Inflammatory macrophage treated with lipopolysaccharide for 1 hour (primary cell): ENCODE measurements at places on chromosomes 4 and X.
A peak's percentile ranks its signal among the peaks of the same experiment; 100 is the strongest.

- DNase-seq = peak; percentile 80
Observed at GRCh38 chrX:129772796-129773431, 6.8 kb upstream of the SASH3 start.

DNA sequence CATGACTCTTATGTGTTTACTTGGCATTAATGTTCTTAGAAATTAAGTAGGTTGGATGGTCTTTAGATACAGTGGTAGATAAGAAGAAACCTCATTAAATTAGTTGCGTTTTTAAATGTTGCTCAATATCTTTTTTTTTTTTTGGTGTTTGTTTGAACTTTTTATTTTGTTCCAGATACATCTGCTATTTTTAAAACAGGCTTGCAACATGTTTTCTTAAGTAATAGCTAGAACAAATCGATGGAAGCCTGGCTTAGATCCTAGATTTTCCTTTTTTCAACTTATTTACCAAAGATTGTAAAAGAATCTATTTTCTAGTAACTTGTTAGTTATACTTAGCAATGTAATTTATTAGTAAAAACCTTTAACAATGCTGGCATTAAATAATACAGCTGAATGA, 9.3 kb downstream of the CNKSR2 start:
- DNase-seq = no peak

DNA sequence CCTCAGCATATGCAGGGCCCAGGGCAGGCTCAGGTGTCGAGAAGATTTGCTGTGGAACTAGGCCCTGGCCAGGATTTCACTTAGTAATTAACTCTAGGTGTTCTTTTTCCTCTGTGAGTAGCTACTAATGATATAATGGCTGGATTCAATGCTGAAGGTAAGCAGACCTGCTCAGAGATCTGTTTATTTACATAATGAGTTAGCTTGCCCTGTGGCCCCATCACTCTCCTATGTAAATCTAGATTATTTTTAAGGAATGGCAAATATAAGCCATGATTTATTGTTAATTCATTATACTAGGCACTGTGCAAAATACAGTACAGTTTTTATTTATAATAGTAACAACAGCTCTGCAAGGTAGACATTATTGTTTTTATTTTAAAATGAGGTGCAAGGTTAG, 117.2 kb downstream of the IRF2 start:
- DNase-seq = no peak

- DNase-seq = no peak
Observed at GRCh38 chr4:64399313-64400109, 9.7 kb downstream of the TECRL start.

- peak; percentile 52 for DNase-seq
Observed at GRCh38 chr4:150302553-150302952, 224.3 kb downstream of the DCLK2 start.

GRCh38 chr4:76238236-76238635, 13.3 kb upstream of the FAM47E start:
- no peak for DNase-seq

- no peak for DNase-seq
Observed at GRCh38 chr4:74464291-74464690, 19.4 kb downstream of the AREG start.

DNA sequence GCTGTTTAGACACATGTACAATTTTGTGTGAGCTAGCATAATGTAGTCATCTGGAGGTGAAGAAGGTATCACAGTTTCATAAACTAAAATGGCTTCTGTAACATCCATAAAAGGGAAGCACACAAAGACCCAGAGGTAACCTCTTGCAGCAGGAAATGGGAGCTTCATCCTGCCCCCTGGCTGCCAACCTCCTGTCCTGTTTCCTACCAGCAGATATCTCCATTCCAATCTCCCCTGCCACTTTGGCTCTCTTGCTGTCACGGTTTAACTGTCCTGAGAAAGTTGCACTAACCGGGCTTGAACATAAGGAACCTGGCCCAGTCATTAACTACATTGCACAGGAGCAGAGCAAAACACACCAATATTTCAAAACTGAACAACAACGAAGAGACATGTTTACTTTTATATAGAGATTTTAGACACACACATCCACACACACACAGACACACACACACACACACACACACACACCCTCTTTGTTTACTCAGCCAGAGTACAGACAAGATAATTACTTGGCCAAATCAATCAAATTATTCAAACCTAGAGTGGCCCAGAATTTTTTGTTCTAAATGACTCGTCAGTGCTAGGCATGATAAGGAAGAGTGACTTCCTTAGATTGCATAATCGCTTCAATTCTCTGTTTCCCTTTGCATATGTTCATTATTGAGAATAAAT, 24.2 kb downstream of the MID2 start:
- no peak for DNase-seq

DNA sequence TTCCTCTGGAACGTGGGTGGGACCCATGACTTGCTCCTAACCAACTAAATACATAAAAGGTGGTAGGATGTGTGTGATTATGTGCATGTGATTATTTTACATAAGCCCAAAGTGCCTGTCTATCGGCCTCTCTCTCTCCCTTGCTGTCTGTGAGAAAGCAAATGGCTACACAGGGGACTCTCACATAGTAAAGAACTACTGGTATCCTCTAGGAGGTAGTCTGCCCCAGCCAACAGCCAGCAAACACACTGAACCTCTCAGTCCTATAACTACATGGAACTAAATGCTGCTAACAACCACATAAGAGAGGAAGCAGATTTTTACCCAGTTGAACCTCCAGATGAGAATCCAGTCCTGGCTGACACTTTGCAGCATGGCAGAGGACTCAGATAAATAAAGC, 1249.4 kb downstream of the ADGRL3 start:
- no peak for DNase-seq

GRCh38 chr4:74632634-74633033, 161.7 kb downstream of the BTC start:
- DNase-seq = peak; percentile 45

- DNase-seq = no peak
Observed at GRCh38 chr4:176792326-176793059, at the start of gene VEGFC. Gene VEGFC (minus strand): TSS chr4:176792922. CDS start chr4:176792311, 611 bp downstream.

- peak; percentile 94 for DNase-seq
Observed at GRCh38 chr4:146235654-146236177, 21.4 kb downstream of the REELD1 start.

- no peak for DNase-seq
Observed at GRCh38 chr4:10893395-10893794, 208.8 kb upstream of the CLNK start.

DNA sequence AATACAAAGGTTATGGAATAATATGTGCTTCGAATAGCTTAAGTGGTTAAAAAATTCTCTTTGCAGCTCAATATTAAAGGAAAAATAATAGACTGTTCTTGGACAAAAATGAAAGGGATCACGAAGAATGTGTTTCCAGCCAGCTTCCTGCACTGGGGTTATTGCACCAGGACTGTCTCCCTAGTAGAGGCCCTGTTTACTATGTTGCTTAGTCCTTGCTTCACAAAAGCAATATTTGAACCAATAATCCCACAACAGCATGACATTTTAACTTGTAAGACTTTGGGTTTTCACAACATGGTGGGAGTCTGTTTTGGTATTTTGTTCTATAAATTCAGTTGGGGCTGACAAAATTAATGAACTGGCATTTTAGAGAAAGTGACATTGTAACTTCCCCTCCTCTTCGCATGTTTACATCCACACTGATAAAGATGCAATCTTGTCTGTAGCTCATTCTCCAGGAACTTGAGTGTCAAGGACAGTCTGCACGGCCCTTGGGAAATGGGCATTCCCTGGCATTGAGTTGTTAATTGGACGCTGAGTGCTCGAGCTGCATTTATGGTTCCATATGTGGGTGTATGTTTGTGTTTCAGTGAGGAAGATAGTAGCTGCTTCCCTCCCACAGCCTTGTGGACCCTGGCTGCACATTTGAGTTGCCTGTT, 39.0 kb downstream of the SHROOM2 start:
- DNase-seq = no peak
